ENCODE measurements at places on chromosomes 2 and 18. TPM values are rescaled to one million over a fixed set of nuclear protein-coding genes. Genes with fewer than 3 reads are reported as not detected.

The OSBPL1A gene
- polyA plus RNA-seq: 0.83 TPM

The SERTAD2 gene
- 19.4 TPM for polyA plus RNA-seq

The DSG1 gene
- 3.7 TPM for polyA plus RNA-seq

The IL37 gene
- not detected for polyA plus RNA-seq

DNA sequence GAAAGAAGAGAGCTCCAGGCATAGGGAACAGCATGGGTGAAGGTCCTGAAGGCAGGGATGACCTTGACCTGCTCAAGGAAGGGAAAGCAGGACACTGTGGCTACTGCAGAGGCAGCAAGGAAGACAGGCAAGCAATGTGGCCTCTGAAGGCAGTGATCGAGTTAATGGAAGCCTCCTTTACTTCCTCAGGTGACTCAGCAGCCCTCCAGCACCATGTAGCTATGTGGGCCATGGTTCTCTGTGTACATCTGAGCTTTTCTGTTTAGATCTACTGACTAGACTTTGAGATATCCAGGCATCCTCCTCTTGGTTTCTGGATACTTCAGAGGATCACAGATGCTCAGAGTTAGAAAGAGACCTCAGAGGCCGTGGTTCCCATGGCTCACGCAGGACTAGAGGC lies 107.3 kb upstream of the PID1 start:
- DNase-seq: no peak

GRCh38 chr18:56188529-56189275 lies 449.7 kb downstream of the TXNL1 start:
- no peak for DNase-seq

DNA sequence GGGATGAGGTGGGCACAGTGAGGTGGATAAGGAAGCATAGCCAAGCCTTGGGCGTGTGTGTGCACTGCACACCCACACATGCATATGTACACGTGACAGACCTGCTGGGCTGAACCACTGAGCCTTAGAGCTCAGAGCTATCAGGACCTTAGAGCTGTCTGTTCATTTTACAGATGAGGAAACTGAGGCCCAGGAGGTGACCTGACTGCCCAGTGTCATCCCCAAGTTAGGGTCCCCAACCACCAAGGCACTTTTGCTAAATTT lies 8.2 kb upstream of the SNED1 start:
- DNase-seq: no peak

- DNase-seq: no peak
These were observed 182.5 kb downstream of the FSHR start for GRCh38 chr2:48971801-48972200.

- DNase-seq: no peak
These were observed 182.3 kb downstream of the LOXHD1 start for GRCh38 chr18:46474487-46475389.

DNA sequence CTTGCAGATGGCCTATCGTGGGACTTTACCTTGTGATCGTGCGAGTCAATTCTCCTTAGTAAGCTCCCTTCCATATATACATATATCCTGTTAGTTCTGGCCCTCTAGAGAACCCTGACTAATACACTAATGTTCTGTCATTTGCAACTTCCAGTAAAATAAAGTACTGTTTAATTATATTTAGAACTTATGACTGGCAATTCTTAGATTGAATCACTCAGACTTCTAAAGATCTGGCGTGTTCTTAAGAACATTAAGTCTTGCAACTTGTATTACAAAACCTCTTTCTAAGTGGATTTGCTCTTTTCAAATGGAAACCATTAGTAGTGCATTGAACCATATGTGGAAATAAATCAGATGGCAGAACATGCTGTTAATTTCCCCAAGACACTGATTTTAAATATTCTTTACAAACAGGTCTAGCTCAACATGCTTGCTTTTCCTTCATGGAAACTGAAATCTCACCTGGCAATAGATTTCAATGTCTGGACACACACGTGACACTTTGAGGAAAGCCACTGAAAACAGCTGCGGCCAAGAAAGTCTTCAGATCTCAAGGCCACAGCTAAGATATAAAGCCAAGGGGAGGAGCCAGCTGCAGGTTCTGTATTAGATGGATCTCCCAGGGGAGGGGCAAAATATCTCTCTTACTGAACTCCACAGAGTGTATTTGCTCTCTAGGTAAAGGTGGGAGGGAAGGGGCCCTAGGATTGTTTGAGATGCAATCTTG lies 50.6 kb downstream of the PMAIP1 start:
- no peak for DNase-seq

DNA sequence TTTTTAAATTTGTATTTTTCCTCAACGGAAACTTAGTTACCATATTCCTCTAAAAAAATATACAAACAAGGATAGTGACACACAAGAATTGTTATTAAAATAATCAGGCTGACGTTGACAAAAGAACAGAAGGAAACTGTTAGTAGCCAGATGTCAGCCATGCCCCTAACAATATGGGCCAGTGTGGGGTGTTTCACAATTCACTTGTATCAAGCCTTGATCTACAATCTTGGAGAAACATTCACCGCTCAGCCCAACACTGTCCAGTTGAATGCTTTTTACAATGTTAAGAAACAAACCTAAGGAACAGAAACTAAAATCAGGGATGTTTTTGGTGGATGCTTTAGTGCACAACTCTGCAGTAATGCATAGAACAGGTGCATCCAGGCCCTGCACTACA lies 44.6 kb downstream of the TMEFF2 start:
- DNase-seq: no peak

DNA sequence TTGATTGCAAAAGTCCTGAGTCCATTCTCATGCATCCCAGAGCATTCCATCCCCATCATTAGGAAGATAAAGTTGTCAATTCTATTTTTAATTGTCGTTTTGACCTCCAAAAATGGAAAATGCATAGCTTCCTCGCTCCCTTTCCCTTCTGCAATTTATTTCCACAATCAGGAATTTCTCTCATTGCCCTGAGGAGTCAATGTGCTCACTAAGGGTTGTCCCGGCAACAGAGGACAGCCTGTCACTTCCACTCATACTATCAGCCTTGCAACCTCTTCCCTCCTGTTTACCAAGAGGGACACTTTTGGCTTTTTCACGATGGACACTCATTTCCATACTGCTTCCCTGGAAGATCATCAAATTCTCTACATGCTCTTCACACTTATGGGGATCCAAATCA lies 164.8 kb downstream of the MYO5B start:
- DNase-seq: no peak

GRCh38 chr2:218878926-218879761 lies 1.5 kb upstream of the WNT10A start:
- DNase-seq: no peak

GRCh38 chr18:3691705-3692104 lies 241.7 kb downstream of the TGIF1 start:
- no peak for DNase-seq

DNA sequence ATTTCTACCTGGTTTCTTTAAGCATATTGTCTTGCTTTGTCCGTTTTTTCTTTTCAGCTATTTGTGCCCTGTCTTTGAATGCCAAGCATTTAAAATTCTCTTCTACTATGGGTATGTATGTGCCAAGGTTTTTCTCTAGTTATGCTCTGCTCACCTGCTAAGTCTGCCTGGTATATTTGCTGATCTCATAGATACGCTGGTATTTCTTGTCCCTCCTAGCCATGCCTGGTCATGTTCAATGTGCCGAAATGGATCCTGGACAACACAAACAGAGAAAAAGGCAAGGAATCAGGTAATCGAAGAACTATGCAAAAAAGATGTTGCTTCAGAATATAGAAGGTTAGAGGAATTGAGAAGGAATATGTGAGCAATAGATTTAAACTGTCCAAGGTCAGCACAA lies 14.9 kb upstream of the KDM3A start:
- no peak for DNase-seq

GRCh38 chr18:9348079-9348671 lies 13.6 kb downstream of the TWSG1 start:
- peak; percentile 60 for DNase-seq

- DNase-seq: no peak
These were observed 266.6 kb downstream of the NR4A2 start for GRCh38 chr2:156065912-156066311.

GRCh38 chr2:72920318-72921087 lies 3.2 kb downstream of the EMX1 start:
- no peak for DNase-seq

GRCh38 chr18:9849407-9850283 lies 36.1 kb upstream of the TXNDC2 start:
- no peak for DNase-seq

- DNase-seq: peak; percentile 85
These were observed 132.8 kb downstream of the ACOXL start for GRCh38 chr2:110865188-110865587.

GRCh38 chr2:51986101-51986500 lies 954.2 kb upstream of the NRXN1 start:
- DNase-seq: no peak

- no peak for DNase-seq
These were observed 14.5 kb downstream of the TIA1 start for GRCh38 chr2:70233926-70234325.

GRCh38 chr18:54183390-54183789 lies 41.1 kb downstream of the MBD2 start:
- no peak for DNase-seq

- no peak for DNase-seq
These were observed 1.8 kb downstream of the IGFBP5 start for GRCh38 chr2:216693414-216694080.

GRCh38 chr2:1846046-1847015 lies 102.0 kb upstream of the PXDN start:
- no peak for DNase-seq

Measured in GM12878 (cell line).